ENCODE measurements at places on chromosomes 16 and 17.

- no peak for DNase-seq
Measured at GRCh38 chr16:23837553-23838308, 1.9 kb downstream of the PRKCB start.

GRCh38 chr17:65527381-65527780 is 34.1 kb downstream of the AXIN2 start:
- no peak for DNase-seq

DNA sequence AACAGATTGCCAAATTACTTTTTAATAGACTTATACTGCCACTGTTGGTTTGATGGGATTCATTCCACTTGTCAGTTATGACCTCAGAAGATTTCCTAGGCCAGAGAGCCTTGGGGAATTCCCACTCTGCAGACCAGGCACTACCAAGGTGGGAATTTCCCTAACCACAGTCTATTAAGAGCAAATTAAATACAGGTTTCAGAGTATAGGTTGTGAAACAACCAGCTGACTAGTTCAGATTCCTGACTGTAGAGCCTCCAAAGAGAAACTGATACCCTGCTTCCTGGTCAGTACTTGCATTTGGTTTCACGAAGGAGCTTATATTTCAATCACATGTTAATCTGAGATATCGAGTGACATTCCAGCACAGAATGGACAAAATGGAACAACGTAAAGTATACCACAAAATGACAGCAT is 186.5 kb downstream of the STX8 start:
- no peak for DNase-seq

DNA sequence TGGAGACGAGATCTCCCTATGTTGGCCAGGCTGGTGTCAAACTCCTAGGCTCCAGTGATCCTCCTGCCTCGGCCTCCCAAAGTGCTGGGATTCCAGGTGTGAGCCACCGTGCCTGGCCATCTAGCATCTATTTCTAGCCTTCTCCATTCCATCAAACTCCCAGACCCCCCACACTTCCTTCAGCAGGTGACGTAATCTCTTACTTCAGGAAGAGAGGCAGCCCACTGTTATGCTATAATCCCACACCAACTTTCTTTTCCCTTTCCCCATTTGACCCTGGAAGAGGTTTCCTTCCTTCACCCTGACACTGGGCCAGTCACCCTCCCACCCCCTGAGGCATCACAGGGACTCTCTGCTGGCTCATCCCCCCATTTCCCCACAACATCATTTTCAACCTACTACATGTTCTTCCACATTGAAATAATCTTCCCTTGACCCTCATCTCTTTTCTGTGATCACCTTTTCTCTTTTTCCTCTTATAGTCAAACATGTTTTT is 7.6 kb downstream of the ITGA2B start:
- DNase-seq = no peak

DNA sequence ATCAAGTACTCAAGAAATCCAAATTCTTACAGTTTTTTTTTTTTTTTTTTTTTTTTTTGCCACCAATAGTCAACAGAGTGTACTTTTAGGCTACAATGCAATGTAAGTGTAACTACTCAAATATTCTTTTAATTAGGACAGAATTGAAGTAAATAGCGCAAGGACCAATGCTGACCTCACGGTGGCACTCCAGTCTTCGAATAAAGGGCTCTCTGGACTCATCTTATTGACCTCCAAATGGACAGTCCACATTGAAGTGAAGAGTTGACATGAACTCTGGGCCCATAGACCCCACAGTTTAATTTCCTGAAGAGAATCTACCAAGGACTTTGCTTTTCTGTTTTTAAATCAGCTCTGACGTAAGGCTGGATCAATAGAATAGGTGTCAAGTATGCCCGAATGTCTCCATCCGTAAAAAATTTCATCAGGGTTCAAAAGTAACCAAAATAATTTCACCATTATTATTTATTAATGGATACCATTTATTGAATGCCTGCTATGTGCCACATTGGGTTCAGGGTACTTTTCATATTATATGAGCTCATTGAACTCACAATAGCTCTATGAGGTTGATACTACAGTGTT is 7.3 kb upstream of the DDX52 start:
- no peak for DNase-seq

DNA sequence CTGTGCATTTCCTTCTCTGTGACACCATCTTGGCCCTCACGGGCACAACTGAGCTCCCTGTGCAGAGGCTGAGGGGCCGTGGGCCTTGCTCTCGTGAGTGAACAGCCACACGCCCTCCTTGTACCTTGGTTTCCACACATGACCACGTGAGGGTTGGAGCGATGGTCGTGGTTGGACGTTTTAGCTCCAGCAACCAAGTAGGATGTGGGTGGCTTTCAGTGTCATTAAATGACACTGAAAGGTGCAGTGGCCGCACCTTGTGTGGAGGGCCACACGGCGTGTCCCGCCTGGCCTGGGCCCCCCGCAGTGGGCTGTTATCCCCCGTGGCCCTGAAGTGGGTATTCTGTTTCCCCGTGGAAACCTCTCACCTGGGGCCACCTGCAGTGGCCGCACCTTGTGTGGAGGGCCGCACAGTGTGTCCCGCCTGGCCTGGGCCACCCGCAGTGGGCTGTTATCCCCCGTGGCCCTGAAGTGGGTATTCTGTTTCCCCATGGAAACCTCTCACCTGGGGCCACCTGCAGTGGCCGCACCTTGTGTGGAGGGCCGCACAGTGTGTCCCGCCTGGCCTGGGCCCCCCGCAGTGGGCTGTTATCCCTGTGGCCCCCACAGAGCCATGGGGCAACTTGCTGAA is 28.2 kb downstream of the ACSF3 start:
- no peak for DNase-seq

DNA sequence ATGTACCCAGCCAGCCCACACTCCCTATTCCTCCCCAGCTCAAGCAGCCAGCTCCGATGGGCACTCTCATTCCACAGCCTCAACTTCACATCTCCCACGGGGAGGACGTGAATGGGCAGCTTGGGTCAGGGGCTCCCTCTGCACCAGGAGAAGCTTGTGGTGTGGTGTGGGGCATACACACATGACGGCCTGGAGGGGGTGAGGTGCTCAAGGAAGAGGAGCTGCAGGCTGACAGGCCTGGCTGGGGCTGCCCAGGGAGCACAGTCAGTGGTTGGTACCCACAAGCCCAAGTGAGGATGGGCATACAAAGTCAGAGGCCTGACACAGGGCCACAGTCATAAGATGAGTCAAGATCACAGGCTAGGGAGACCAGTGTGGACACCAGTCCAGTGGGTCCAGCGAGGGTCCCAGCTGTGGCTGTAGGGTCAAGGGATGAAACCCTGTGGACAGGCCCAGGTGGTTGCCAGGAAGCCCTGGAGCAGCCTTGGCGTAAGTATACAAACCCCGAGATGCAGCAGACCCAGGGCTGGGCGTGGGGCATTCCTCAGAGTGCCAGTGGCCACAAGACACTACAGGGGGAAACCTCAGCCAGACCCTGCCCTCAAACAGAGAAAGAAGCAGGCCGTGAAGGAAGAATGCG is 4.4 kb downstream of the DRC3 start:
- no peak for DNase-seq

- no peak for DNase-seq
Measured at GRCh38 chr17:39804839-39805238, 59.3 kb downstream of the IKZF3 start.

- no peak for DNase-seq
Measured at GRCh38 chr17:1234455-1234854, 35.8 kb upstream of the BHLHA9 start.

DNA sequence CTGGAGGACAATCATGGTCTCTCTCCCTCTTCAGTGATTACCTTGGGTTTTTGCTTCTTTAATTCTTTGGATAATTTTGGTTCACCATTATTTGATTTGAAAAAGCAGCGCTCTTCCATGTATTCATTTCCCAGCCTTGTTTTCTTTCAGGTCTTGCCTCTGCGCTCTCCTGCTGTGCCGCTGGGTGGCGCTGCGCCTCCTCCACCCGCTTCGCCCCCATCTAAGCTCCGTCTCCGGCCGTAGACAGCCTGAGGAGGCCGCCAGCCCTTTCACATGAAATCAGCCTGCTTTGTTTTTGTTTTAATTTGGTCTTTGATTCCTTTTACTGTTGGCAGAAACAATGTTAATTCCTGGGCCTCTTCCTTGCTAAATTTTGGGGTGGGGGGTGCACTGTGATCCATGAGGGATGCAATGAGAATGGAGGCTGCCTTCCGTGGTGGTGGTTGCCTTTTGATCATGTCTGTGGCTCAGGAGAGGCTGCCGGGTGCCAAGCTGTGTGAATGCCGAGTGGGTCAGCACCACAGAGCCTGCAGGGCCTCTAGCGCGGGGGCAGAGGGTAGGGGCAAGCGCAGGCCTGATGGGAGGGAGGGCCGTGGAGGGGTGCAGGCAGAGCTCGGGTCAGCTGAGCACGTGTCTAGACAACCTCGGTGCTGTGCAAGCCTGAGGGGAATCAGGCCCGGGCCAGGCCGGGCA is 64.1 kb downstream of the PLD6 start:
- no peak for DNase-seq

DNA sequence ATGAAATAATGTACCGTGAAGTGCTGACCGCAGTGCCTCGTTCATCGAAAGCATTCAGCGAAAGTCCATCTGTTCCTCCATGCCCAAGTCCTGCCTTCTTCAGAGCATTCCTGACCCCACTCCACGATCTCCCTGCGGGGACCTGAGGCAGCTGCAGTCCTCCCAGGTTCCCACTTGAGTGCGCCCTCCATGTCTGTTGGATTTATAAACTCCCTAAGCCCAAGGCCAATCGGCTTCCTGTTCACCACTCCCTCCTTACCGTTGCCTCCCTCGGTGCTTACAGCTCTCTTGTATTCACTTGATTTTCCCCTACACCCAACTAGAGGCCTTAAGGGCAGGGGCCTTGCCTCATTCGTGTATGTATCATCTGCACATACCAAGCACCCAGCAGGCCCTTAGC is 2.8 kb downstream of the RAD51D start:
- no peak for DNase-seq

DNA sequence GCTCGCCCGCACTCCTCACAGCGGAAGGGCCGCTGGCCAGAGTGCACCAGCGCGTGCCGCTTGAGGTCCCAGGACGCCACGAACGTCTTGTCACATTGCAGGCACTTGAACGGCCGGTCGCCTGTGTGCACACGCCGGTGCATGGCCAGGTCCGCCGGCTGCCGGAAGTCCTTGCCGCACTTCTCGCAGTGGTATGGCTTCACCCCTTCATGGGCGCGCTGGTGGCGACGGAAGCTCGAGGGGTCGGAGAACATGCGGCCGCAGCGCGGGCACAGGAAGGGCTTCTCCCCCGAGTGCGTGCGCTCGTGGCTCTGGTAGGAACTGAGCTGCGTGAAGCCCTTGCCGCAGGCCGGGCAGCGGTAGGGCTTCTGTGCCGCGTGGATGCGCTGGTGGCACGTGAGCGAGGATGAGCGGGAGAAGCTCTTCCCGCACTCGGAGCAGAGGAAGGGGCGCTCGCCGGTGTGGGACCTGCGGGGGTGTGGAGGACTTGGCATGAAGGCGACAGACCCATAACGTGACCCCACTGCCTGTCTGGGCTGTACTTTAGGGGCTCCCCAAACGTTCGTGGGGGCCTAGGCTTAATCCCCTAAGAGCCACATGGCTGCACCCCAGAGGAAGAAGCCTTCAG is 12.1 kb downstream of the ZNF668 start:
- no peak for DNase-seq

DNA sequence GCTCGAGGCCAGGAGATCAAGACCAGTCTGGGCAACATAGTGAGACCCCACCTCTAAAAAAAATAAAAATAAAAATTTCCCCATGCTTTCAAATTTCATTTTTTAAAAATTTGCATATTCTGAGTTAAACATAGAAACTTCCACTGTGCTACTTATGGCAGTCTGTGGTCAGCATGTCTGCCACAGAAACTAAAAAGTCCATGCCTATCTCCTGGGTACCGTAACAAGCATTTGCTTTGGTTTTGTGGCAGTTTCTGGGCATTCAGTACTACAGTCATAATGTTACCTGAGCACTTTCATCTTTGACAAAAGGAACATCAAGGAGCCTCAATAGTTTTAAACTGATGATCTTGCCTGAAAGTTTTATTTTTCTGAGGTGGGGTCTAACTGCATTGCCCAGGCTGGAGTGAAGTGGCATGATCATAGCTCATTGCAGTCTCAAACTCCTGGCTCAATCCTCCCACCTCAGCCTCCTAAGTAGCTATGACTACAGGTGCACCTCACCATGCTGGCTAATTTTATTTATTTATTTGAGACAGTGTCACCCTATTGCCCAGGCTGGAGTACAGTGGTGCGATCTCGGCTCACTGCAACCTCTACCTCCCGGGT is 13.2 kb upstream of the ITGA2B start:
- no peak for DNase-seq

- no peak for DNase-seq
Measured at GRCh38 chr16:50072730-50073129, 7.0 kb downstream of the HEATR3 start.

GRCh38 chr17:81086789-81087551 is 52.0 kb downstream of the BAIAP2 start:
- DNase-seq = no peak

DNA sequence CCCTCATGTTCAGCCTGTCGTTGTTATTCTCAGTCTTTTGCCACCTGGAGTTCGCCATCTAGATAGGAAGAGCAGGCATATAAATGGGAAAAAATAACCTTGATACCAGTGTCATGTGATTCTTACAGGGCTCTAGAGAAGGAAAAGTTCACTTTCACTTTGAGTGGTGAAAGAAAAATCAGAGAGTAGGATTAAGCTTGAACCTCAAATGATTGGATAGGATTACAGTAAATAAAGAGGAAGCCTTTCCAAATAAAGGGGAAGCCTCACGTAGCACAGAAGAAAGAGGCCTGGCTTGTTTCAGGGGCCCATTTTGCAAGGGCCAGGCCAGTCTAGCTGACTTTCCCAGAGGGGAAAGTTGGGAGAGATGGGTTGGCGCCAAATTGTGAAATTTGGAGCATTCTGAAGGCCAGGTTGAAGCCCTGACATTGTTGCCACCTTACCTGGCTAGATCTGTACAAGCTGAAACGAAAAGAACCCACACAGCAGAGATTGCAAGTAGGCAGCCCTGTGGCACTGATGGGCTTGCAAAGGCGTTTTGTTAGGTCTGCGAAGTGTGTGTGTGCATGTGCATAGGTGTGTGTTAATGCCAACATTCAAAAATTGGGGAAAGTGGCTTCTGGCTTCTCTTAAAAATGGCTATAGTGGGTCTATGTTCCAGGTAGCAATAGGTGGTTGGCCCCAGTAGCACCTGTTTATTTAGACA is 38.8 kb downstream of the TMC6 start:
- DNase-seq = no peak

- no peak for DNase-seq
Measured at GRCh38 chr17:51814521-51814920, 344.0 kb downstream of the CA10 start.

DNA sequence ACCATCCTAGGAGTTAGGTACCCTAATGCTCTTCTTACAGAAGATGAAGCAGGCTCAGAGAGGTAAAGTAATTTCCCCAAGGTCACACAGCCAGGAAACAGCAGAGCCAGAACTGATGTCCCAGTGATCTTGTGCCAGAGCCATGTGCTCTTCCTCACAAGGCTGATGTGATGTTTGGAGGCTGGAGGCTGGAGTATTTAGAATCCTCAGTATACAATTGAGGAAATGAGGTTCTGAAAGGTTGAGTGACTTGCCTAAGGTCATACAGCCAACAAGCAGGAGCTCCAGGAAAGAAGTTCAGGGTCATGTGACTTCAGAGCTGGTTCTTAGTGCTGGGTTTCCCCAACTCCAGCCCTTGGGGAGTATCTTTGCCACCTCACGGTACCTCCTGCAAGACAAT is 18.5 kb downstream of the ITPRIPL2 start:
- DNase-seq = no peak
